NB4 (cell line): ENCODE measurements at places on chromosomes 16 and 17.

DNA sequence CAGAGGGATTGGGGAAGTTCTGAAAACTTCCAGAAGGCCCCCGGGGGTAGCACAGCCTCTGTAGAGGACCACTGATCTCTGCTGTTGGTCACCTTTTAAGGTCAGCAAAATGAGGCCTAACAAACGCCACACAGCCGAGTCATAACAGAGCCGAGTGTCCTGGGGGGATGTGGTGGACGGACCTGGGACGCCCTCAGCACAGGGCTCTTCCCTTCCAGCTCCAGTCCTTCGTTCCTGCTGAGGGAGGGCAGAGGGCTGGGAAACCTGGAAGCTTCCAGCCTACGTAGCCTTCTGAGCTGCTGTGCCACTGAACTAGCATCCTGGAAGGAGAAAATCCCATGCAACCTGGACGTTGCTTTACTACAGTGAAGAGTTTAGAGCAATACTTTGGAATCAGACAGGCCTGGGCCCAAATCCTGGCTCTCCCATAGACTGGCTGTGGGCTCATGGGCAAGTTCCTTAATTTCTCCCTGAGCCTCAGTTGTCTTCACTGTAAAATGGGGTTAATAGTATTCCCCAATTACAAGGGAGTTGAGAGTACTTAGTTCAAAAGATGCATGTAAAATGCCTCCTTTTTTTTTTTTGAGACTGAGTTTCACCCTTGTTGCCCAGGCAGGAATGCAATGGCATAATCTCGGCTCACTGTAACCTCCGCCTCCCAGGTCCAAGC lies 34.4 kb upstream of the ZCCHC14 start:
- DNase-seq, result no peak

- no peak for DNase-seq
These were observed 206.8 kb upstream of the MON1B start for GRCh38 chr16:76984196-76984595.

DNA sequence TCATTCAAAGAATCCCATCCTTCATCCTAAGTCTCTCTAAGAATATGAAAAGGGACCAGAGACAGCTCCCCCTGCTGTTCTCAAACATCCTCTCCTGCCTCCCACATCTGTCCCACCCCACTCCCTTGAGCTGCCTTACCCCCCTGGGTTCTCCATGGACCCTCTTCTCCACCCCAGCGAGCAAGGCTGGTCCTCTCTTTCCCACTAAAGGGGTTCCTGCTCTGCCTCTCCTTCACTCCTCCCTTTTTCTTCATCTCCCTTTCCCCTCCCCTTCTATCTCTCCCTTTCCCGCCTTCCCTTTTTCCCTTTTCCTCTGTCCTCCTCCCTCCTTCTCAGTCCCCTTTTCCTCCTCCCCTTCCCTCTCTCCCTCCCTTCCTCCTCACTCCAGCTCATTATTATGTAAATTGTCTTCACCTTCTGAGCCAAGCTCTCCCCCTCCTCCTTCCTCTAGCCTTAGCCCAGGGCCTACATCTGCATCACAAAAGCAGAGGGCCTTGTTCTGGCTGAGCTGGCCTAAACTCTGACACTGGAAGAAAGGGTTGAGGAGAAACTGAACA lies 90.0 kb downstream of the GNAO1 start:
- DNase-seq, result peak; percentile 26

GRCh38 chr16:86072328-86073102 lies 173.6 kb downstream of the IRF8 start:
- peak; percentile 78 for DNase-seq

GRCh38 chr16:74034200-74034599 lies 262.4 kb upstream of the PSMD7 start:
- DNase-seq, result no peak

DNA sequence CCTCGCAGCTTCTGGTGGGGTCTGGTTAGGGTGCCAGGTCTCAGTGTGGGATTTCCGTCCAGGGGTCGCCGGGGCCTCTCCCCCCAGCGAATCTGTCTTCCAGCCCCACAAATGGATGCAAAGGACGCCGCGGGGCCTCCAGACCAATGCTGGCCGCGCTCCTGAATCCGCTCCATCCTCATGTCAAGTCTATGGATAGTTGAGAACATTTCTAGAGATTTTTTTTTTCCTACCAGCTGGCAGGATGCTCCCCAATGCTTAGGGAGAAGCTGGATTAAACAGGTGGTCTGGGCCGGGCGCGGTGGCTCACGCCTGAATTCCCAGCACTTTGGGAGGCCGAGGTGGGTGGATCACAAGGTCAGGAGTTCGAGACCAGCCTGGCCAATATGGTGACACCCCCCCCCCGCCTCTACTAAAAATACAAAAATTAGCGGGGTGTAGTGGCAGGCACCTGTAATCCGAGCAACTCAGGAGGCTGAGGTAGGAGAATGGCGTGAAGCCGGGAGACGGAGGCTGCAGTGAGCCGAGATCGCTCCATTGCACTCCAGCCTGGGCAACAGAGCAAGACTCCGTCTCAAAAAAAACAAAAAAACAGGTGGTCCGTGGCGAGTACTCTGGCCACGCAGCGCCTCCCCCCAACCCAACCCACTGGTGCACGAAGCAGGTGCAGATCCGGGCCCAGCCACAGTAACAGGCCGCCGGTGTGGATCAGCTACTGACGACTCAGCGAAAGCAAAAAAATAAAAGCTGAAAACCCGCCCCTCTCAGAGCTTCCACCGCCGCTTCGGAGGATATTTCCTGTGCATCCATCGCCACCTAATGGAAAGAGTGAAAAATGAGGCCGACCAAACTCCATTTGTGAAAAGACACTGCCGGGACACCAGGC lies 1.1 kb upstream of the NXN start:
- DNase-seq, result peak; percentile 78

DNA sequence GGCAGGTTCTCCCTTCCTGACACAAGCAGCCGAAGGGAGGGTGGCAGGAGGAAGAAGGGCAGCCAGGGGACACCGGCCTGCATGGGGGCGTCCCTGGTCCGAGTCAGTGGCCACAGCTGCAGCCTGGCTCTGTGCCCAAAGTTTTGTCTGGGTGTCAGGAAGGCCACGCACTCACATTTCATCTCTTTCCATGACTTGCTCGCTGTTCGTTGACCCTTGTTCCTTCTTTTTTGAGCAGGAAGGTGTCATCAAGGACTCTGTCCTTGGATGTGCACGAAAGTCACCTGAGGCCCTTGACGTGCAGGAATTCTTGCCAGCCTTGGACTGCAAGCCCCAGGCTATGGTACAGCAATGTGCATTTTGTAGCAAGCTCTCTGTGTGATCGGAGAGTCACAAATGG lies 93.3 kb downstream of the TNFRSF13B start:
- no peak for DNase-seq

- peak; percentile 3 for DNase-seq
These were observed 36.5 kb upstream of the VWA3A start for GRCh38 chr16:22055881-22056280.

DNA sequence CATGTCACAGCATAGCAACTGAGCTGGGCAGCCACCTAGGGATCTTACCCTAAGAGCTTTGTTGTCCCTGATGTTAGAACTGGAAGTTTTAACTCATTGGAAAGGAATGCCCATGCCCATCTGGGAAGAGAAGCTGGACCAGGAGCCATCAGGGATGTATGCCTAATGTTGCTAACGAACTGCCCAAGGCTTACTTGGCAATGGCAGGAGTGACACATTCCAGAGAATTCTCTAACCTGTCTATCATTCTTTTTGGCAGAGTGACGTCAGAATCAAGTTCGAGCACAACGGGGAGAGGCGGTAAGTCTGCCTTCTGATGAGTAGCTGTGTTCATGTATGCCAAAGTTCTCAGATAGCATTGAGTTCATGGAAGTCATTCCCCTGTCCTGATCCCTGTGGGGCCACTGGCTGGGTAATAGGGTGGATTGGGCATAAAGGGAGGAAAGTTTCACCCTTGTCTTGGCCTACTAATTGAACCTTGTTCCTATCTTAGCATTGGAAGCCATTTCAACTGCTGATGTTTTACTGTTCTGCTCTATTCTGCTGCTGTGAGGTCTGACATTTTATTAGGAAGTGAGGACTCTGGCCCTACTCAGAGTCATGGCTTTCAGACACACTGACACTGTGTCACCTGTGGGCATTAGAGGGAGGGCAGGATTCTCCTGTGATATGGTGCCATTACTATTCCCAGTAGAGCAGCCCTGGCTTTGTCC lies 23.7 kb downstream of the MAP3K3 start:
- DNase-seq, result no peak

DNA sequence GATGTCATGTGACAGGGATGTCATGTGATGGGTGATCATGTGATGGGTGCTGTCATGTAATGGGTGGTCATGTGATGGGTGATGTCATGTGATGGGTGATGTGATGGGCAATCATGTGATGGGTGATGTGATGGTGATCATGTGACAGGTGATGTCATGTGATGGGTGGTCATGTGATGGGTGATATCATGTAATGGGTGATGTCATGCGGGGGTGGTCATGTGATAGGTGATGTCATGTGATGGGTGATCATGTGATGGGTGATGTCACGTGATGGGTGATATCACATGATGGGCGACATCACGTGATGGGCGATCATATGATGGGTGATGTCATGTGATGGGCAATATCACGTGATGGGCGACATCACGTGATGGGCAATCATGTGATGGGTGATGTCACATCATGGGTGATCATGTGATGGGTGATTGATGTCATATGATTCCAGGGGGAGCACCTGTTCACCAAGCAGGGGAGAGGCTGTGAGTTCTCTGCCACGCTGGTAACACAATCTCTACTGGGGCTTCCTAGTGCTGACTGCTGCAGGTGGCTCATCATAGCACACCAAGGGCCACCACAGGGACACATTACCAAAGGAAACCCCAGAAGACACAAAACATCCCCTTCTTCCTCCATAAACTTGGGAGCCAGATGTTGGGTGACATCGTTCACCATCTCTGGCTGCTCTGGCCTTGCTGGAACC lies 16.5 kb downstream of the CD300LB start:
- no peak for DNase-seq

GRCh38 chr16:83470416-83470815 lies 337.4 kb upstream of the HSBP1 start:
- DNase-seq, result peak; percentile 26

GRCh38 chr17:8885967-8886684 lies 18.7 kb upstream of the PIK3R6 start:
- no peak for DNase-seq

GRCh38 chr16:47204736-47205504 lies 61.2 kb upstream of the NETO2 start:
- peak; percentile 12 for DNase-seq

DNA sequence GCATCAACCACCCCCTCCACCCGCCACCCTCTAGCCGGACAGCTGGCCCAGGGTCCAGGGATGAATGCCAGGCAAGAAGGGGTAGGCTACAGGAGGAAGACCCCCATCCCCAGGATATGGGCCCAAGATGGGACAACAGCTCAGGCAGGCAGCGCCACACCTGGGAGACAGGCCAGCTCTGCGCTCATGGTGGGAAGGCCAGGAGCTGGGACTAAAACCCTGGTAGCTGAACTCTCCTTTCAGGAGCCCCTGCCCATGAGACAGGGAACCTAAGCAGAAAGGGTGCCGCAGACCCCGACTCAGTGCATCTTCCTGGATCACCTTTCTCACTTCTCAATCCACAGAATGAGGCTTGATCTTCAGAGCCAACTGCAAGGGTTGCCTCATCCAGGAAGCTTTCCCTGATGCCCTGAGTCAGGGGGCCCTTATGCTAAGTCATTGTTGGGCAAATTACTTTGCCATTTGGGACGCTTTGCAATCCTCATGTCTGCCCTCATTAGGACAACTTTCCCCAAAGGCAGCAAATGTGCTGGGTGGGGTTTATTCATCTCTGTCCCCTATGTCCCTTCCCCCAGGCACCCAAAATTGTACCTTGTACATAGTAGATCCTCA lies 9.0 kb downstream of the ZDHHC1 start:
- DNase-seq, result no peak

GRCh38 chr17:83201206-83202001 lies 122.0 kb downstream of the METRNL start:
- peak; percentile 9 for DNase-seq

DNA sequence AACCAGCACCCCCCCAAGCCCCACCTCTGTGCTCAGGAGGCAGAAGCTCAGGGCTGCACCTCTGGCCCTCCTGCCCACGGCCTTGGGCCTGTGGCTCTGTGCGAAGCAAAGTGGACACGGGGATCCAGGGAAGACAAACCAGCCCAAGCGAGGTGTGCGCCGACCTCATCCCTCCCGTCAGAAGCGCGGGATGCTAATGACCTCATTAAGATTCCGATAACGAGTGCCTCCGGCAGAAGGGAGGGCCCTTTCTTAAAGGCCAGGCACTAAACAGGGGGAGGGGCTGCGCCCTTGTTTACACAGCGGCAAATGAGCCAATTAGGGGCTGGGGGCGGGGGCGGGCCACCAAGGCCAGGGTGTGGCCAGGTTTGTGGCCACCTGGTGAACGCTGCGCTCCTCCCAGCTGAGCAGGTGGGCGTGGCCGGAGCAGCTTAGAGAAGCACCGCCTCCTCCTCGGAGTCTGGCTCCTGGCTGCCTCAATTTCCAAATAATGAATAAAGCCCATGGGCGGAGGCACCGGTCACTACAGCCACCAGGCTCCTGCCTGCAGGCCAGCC lies 3.2 kb downstream of the CBX4 start:
- DNase-seq, result peak; percentile 57

GRCh38 chr17:41396996-41397660 lies at the start of gene KRT31:
Gene KRT31, minus strand, starts transcription at chr17:41397608. Its CDS starts 69 bp downstream, at chr17:41397539.
- no peak for DNase-seq
